ENCODE measurements at places on chromosomes 2 and 18.

DNA sequence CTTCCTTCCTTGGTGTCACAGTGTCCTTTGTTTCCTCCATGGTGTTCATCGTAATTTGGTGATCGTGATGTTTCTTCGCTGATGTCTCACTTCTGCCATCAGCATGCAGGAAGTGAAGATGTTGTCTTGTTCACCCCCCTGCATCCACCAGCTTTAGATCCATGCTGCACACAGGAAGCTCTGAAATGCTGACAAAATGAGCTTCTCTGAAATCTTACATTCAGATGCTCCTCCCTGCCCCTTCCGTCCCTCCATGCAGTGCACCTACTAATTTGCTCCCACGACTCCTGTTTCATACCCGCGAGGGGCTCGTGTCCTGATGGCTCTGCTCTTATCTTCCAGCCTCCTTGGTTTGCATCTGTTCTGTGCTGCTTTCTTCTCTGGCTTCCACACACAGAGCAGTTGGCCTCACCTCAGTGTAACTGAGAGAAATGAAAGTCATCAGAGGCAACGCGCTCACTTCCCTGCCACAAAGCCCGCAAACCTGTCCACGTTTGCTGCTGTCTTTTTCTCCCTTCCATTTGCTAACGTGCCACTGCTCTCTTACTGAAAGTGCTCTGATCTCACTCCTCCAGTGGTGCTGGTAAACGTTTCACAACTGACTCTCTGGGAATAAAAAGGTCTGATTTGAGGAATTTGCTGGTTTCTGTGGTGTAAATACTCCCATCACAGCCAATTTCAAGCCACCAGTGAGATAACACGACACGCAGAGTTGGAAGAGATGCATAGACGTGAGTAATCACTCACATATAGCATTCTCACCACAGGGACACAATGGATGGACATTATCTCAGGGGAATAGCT, 41.0 kb upstream of the MGAT4A start:
- DNase-seq: peak; percentile 7

- no peak for DNase-seq
These were observed 36.6 kb downstream of the GORASP2 start for GRCh38 chr2:170965446-170966225.

DNA sequence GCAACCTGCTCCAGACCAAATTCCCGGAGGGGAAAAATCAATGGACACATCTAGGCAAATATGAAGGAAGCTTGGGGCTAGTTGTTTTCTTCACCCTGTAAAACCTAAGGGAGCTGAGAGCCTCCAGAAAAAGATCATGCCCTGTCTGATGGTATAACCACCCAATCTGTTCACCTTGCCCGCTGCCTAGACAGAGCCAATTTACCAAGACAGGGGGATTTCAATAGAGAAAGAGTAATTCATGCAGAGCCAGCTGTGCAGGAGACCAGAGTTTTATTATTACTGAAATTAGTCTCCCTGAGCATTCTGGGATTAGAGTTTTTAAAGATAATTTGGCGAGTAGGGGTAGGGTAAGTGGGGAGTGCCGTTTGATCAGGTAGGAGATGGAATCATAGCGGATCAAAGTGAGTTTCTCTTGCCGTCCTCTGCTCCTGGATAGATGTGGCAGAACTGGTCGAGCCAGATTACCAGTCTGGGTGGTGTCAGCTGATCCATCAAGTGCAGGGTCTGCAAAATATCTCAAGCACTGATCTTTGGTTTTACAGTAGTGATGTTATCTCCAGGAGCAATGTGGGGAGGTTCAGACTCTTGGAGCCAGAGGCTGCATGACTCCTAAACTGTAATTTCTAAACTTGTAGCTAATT, 35.1 kb upstream of the B4GALT6 start:
- no peak for DNase-seq

- DNase-seq: no peak
These were observed 124.2 kb downstream of the NEDD4L start for GRCh38 chr18:58168221-58168620.

- DNase-seq: no peak
These were observed 24.9 kb upstream of the BZW1 start for GRCh38 chr2:200786826-200787225.

DNA sequence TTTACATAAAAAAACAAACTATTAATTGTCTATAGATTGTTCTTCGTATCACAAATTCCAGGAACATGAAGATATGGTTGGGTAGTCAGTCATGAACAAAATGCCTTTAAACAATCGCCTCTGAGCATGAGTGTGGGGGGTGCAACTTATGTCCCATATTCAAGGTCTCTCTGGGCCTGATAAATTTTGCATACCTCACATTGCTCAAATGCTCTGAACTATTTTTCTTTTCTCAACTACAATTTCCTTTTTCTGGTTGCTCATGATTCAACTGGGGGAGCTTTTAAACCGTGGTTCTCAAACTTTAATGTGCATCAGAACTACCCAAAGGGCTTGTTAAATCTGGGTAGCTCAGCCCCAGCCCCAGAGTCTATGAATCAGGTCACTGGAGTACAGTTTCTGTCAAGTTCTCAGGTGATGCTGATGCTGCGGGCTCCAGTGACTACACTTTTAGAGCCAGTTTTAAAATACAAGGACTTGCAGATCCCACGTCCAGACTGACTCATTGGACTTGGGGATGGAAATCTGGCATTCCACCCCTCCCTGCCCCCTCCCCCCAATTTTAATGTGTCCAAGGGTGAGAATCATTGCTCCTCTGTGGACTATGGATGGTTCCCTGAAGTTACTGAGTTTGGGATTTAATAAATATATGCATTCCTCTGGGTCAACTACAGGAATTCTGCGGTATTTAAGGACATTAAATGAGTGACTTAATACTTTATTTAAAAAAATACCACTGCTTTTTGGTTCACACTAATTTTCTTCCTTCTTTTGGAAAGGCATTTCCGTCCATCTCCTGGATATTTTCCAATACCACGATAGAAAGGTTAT, 1.5 kb upstream of the GPD2 start:
- no peak for DNase-seq

DNA sequence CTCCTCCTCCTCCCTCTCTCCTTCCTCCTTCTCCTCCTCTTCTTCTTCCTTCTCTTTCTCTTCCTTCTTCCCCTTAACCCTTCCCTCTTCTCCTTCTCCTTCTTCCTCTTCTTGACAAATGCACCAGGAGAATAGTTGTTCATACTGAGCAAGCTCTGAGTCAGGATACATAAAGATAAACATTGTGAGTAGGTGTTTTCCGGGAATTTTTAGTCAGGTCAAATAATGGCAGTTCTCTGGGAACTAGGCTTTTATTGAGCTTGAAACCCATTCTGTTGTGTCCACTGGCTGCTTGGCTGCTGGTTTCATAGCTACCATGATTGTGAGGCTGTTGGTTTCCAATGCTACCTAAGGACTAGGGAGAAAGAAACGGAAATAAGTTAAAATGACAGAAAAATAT, 1144.7 kb upstream of the DDX18 start:
- DNase-seq: no peak

GRCh38 chr2:10126632-10127026, 4.1 kb downstream of the RRM2 start:
- no peak for DNase-seq

Measured in OCI-M1 (cell line).